ENCODE measurements at places on chromosomes 2 and 18.

DNA sequence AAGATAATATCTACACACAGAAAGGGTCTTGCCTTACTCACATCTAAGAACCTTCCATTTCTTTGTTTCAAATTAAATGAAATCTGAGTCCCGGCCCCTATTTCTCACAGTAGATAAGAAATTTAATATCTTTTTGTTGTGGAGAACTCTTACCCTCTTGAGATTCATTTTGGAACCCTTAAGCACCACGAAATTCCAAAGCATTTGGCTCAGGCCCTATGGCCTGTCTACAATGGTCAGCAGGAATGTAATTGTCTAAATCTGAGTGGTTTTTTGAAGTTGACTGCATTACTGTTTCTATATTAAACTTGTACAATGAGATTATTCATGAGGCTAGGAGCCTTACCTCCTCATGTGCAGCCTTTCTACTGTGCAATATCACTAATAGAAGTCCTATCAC lies 723.3 kb downstream of the TSN start:
- no peak for DNase-seq

- no peak for DNase-seq
Measured at GRCh38 chr2:180523621-180524340, 456.6 kb upstream of the UBE2E3 start.

- DNase-seq: no peak
Measured at GRCh38 chr18:32333781-32334180, 136.9 kb downstream of the GAREM1 start.

- DNase-seq: no peak
Measured at GRCh38 chr18:53698907-53699306, 525.6 kb downstream of the MBD2 start.

GRCh38 chr2:107308835-107309234 lies 422.9 kb upstream of the ST6GAL2 start:
- DNase-seq: no peak

DNA sequence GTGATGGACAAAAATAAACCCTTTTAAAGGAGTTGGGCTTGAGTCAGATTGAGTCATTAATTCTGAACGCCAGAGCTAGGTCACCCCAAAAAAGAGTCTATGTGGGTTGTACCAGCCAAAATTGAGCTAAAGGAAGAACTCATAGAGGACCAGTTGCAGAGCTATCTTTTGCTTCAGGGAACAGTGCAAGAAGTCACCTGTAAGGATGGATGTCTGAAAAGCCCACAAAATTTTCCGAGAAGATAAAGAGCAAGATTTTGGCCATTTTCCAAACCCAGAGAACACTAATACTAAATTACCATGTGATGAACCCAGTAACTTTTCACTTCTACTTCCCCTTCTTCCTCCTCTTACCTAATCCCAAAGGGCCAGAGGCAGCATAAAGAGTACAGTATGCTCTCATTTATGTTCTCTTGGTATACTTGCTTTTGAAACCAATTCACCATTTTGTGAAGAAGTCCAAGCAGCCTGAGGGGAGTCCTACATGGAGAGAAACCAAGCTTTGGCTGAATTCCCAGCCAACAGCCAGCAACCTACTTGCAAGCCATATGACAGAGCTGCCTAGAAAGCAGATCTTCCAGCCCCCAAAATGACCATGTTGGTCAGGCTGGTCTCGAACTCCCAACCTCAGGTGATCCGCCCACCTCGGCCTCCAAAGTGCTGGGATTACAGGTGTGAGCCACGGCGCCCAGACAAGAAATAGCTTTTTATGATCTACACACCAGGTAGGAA lies 551.7 kb downstream of the SATB2 start:
- DNase-seq: no peak

GRCh38 chr2:64858541-64859311 lies 130.5 kb upstream of the SLC1A4 start:
- no peak for DNase-seq

GRCh38 chr2:30332791-30333453 lies 101.6 kb downstream of the LBH start:
- no peak for DNase-seq

GRCh38 chr2:186058614-186059013 lies 320.0 kb downstream of the FSIP2 start:
- no peak for DNase-seq

- no peak for DNase-seq
Measured at GRCh38 chr2:74471332-74472065, 981 bp downstream of the MRPL53 start.

GRCh38 chr18:70195014-70195614 lies 10.4 kb downstream of the RTTN start:
- DNase-seq: no peak

DNA sequence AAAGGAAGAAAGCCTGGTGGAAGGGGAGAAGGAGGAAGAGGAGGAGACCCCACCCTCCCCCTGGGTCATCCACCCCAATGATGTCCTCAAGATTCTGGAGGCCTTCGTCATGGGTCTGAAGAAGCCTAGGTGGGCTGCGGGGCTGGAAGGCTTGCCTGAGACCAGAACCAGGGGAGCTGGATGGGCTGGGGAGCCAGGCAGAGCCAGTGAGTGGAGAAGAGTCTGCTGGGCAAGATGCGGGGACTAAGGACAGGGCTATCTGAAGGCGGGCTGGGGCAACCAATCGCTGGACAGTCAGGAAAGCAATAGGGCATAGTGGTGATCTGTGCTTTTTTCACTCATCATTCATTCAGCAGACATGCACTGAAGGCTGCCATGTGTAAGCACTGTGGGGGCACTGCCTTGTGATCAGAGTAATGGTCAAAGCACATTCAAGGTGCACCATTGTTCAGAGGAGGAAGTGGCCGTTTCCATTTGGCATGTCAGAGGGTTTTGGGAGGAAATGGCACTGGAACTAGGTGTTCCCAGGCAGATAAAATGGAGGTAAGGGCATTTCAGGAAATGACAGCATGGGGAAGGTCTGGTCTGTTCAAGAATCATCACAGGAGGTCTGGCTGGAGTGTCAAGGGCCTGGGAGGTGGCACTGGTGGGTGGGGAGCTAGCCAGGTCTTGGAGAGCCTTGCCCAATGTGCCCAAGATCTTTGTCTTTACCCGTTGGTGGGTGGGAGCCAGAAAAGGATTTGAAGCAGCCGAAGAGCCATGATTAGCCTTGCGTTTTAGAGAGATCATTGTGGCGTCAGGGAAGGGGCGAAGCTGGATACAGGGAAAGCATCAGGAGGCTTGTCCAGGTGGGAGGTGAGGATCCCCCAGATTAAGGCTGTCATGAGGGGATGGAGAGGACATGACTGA lies 24.2 kb downstream of the OTOF start:
- no peak for DNase-seq

GRCh38 chr2:156437272-156437930 lies 1.2 kb downstream of the GPD2 start:
- DNase-seq: no peak

- no peak for DNase-seq
Measured at GRCh38 chr2:19790291-19790690, 111.5 kb downstream of the TTC32 start.

- DNase-seq: no peak
Measured at GRCh38 chr2:6771634-6772611, 93.8 kb downstream of the CMPK2 start.

DNA sequence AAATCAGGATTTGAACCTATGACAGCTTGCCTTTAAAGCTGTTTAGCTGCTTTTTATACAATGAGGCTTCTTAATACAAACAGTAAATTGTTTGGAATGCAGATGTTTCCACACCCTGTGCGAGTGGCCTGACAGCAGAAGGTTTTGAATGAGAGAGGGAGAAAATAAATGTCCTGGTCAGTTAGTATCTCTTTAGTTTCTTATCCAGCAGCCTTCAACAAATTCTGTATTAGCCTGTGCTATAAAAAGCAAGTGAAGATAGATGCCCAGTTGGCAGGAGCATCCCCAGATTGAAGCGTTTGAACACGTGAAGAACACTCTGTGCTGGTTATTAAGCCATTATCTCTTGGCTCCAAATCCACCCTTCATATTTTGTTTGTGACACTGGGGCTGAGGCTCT lies 70.6 kb downstream of the CERS6 start:
- no peak for DNase-seq

GRCh38 chr18:76487070-76487469 lies 8.0 kb downstream of the ZNF516 start:
- DNase-seq: no peak

GRCh38 chr2:130365075-130365474 lies 9.2 kb downstream of the PTPN18 start:
- DNase-seq: no peak

GRCh38 chr2:776487-776886 lies 99.3 kb upstream of the TMEM18 start:
- DNase-seq: no peak

DNA sequence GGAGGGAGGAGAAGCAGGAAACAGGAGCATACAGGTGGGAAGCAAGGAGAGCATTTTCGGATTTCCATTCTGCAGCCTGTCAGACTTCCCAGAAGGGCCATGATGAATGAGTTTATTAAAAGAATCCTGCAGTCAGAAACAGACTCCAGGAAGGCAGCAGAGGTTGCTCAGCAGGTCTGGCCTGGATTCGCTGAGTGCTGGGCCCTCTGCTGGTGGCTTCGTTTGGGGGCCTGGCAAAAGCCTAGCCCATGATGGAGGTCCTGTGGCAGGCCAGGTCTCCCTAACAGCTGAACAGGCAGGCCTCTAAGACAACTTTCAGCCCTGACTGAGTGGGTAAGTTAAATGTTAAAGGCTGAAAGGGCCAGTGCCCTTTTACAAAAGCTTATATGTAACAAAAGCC lies 108.2 kb upstream of the CAPN13 start:
- DNase-seq: no peak

DNA sequence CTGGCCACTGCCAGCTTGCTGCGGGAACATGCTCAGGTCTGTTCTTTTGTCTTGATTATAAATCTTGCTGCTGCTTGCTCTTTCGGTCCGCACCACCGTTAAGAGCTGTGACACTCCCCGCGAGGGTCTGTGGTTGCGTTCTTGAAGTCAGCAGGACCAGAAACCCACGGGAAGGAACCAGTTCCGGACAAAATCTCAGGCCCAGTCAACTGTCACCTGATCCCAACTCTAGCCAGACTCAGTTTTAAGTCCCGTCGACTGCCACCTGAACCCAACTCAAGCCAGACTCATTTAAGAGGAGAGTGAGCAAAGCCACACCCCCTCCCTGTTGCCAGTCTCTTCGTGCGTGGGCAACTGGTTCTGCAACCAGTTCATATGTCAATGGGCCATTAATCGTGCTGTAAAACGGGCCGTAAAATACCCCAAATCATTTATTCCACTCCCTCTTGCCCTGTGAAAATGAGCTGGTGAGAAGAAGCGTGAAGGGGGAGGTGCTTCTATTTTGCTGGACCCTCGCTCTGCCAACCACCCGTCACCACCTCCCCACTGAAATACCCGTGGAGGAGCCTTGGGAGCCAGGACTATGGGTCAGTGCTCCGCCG lies 224.3 kb downstream of the NDUFA10 start:
- DNase-seq: no peak

- DNase-seq: no peak
Measured at GRCh38 chr2:213066443-213066743, 85.0 kb downstream of the IKZF2 start.

Data from stimulated activated CD8-positive, alpha-beta memory T cell treated with anti-CD3 and anti-CD28 coated beads, Interleukin-15, amount 100 ng/mL, for 48 hours (primary cell).